ENCODE measurements at places on chromosomes 2 and 18. TPM values are rescaled to one million over a fixed set of nuclear protein-coding genes. Genes with fewer than 3 reads are reported as not detected.

SLC23A3 gene
- total RNA-seq, result not detected

DNA sequence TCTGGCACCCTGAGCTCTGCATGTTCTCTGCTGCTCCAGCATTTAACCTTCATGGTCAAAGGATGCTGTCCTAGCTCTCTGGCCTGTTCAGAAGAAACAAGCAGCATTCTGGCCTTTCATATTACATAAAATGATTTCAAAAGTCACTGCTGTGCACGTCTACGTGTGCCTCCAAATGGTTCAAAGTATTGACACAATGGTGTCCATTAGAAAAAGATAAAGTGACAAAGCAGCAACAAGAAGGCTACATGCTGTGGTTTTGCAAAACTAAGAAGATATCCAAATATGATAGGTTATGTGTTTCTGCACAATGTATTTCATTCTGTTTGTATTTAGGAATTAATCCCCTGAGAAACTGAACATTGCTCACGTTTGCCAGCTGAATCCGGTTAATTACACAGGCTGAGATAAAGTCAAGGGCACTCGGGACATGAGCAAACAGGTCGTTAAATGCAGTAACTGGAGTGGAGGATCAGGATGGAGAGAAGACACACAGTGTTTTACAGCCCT is 258.5 kb downstream of the DOK6 start:
- DNase-seq, result no peak

- DNase-seq, result no peak
These were observed 167.4 kb downstream of the MEIS1 start for GRCh38 chr2:66602341-66602740.

GRCh38 chr2:207251022-207251421 is 85.3 kb upstream of the KLF7 start:
- no peak for DNase-seq

GRCh38 chr18:75125382-75126331 is 83.3 kb downstream of the PTGR3 start:
- DNase-seq, result no peak
